ENCODE measurements at places on chromosomes 7 and 10. TPM values are rescaled to one million over a fixed set of nuclear protein-coding genes. Genes with fewer than 3 reads are reported as not detected.

GRCh38 chr7:130379019-130379418 is 1.3 kb upstream of the CPA1 start:
- H3K27ac ChIP-seq, result no peak overlapping the region
- DNase-seq, result peak; percentile 4
- no peaks in the 10 kb centered on the region for H3K4me1 ChIP-seq
- no peak overlapping the region for H3K4me3 ChIP-seq
- H3K36me3 ChIP-seq, result no peaks in the 10 kb centered on the region

DNA sequence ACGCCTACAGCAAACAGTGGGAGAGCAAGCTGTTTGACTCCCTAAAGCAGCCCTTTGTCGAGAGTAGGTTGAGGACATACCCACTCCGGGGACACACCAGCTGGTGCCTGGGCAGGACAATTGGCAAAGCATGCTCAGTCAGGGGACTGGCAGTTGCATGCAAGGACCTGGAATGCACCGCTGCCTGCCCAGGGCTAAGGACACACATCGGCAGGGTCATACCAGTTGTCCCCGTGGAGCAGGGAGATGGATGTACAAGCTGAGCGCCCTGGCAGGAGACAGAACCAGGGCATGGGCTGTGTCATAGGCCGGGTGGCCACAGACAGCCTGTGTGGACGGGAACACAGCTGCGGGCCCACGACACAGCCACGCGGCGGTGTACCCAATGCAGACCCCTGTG is 18.3 kb upstream of the ELN start:
- peaks cover 6% of the 10 kb centered on the region for H3K4me1 ChIP-seq
- H3K27me3 ChIP-seq, result no peaks in the 10 kb centered on the region
- no peak overlapping the region for H3K27ac ChIP-seq
- no peak for DNase-seq
- no peak overlapping the region for H3K4me3 ChIP-seq

GRCh38 chr10:117226813-117227451 is 14.0 kb upstream of the SLC18A2 start:
- H3K27me3 ChIP-seq, result no peaks in the 10 kb centered on the region
- no peaks in the 10 kb centered on the region for H3K4me1 ChIP-seq
- no peaks in the 10 kb centered on the region for H3K36me3 ChIP-seq
- H3K27ac ChIP-seq, result no peak overlapping the region
- H3K4me3 ChIP-seq, result no peak overlapping the region

DNA sequence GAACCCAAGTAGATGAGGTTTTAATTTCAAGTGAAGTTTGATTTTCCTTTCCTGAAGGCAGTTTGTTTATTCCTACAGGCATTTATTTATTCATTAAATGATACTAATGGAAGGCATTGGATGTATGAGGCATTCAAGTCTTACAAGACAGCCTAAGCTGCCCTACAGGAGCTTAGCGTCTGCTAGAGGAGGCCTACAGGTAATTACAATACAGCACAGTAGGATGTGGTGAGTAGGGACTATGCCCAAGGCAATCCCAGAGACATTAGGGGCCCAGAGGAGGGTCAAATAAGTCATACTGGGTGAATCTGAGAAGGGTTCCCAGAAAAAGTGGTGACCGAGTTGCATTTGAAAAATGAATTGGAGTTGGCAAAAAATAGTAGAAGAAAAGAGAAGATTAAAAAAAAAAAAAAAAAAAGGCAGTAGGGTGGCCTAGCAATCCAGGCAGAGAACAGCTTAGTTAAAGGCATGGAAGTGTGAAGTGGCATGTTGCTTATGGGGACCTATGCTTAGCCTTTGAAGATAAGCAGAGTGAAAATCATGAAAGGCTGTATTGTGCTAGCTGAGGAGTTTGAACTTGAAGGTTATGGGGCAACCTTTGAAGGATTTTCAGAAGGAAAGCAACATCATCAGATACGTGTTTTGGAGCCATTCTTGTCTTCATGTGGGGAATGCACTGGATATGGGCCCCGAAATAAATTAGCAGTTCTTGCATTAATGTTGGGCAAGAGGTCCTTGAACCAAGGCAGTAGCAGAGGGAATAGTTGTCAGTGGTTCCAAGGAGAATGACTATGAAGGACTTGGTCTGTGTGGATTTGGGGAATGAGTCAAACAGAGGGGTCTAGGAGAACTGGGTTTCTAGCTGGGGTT is 65.5 kb downstream of the SNX10 start:
- no peak overlapping the region for H3K27ac ChIP-seq
- no peaks in the 10 kb centered on the region for H3K27me3 ChIP-seq
- H3K36me3 ChIP-seq, result no peaks in the 10 kb centered on the region
- no peaks in the 10 kb centered on the region for H3K4me1 ChIP-seq

DNA sequence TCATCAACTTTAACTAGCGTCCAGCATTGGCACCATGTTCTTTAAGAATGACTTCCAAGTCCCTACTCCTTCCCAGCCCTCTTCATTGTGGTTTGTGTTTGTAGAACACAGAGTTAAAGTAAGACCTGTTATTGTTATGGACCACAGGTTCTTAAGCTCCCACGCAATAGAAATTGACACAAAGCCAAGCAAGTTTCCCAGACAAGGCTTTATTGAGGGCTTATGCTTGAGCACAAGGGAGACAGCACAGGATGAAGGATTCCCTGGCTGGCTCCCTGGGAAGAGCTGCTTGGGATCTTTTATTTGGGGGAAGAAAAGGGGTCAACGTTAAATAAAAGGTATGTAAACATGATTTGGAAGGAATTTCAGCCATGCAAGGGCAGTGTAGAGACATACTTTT is 44.3 kb upstream of the PRKCQ start:
- no peaks in the 10 kb centered on the region for H3K36me3 ChIP-seq
- H3K27ac ChIP-seq, result no peak overlapping the region
- DNase-seq, result no peak
- H3K4me3 ChIP-seq, result no peak overlapping the region

DNA sequence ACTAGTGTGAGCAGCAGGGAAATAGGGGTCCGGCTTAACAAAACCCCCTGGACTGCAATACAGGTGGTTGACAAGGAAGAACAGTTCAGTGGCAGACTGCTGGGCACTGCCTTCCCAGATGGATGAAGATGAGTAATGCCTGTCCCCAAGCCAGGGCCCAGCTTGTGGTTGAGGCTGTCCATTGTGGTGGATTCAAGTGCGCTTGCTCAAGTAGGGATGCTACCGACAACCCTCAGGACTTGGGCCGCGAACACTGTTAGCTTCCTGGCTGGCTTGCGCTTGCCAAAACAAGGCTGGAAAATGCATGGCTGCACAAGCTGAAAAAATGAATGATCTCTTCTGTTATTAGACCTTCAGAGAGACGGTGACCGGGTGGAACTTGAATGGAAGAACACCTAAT is 116.1 kb upstream of the ACBD5 start:
- H3K4me1 ChIP-seq, result no peaks in the 10 kb centered on the region
- H3K27ac ChIP-seq, result no peak overlapping the region
- H3K4me3 ChIP-seq, result no peak overlapping the region
- no peak for DNase-seq
- H3K27me3 ChIP-seq, result no peaks in the 10 kb centered on the region

- H3K4me3 ChIP-seq, result no peak overlapping the region
- no peak overlapping the region for H3K27ac ChIP-seq
- no peaks in the 10 kb centered on the region for H3K36me3 ChIP-seq
- peaks cover 24% of the 10 kb centered on the region for H3K4me1 ChIP-seq
- DNase-seq, result no peak
These were observed 6.8 kb upstream of the LAT2 start for GRCh38 chr7:74202841-74203556.

GRCh38 chr10:71569775-71570588 is 149.6 kb downstream of the C10orf105 start:
- H3K4me1 ChIP-seq, result no peaks in the 10 kb centered on the region
- no peaks in the 10 kb centered on the region for H3K36me3 ChIP-seq
- no peak overlapping the region for H3K4me3 ChIP-seq
- no peaks in the 10 kb centered on the region for H3K27me3 ChIP-seq
- no peak overlapping the region for H3K27ac ChIP-seq

GRCh38 chr10:50375745-50376144 is 124.4 kb upstream of the ASAH2 start:
- no peaks in the 10 kb centered on the region for H3K4me1 ChIP-seq
- no peak overlapping the region for H3K4me3 ChIP-seq
- no peak overlapping the region for H3K27ac ChIP-seq
- no peaks in the 10 kb centered on the region for H3K36me3 ChIP-seq

DNA sequence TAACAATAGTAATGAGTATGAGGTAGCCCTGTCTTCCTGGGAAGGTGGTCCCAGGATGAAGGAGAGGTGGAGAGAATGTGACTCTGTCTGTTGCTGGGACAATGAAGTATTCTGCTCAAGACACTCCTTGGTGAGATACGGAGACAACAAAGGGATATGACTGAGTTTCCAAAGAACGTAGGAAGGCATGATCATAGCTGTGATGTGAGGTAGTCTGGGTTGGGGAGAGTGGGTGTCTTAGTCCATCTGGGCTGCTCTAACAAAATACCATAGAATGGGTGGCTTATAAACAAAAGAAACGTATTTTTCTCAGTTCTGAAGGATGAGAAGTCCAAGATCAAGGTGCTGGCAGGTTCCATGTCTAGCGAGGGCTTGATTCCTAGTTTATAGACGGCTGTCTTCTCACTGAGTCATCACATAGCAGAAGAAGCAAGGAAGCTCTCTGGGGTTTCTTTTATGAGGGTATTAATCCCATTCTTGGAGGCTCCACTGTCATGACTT is 84.9 kb upstream of the RHOBTB1 start:
- H3K4me1 ChIP-seq, result no peaks in the 10 kb centered on the region
- no peak overlapping the region for H3K4me3 ChIP-seq
- no peak for DNase-seq
- no peaks in the 10 kb centered on the region for H3K27me3 ChIP-seq
- no peaks in the 10 kb centered on the region for H3K36me3 ChIP-seq

DNA sequence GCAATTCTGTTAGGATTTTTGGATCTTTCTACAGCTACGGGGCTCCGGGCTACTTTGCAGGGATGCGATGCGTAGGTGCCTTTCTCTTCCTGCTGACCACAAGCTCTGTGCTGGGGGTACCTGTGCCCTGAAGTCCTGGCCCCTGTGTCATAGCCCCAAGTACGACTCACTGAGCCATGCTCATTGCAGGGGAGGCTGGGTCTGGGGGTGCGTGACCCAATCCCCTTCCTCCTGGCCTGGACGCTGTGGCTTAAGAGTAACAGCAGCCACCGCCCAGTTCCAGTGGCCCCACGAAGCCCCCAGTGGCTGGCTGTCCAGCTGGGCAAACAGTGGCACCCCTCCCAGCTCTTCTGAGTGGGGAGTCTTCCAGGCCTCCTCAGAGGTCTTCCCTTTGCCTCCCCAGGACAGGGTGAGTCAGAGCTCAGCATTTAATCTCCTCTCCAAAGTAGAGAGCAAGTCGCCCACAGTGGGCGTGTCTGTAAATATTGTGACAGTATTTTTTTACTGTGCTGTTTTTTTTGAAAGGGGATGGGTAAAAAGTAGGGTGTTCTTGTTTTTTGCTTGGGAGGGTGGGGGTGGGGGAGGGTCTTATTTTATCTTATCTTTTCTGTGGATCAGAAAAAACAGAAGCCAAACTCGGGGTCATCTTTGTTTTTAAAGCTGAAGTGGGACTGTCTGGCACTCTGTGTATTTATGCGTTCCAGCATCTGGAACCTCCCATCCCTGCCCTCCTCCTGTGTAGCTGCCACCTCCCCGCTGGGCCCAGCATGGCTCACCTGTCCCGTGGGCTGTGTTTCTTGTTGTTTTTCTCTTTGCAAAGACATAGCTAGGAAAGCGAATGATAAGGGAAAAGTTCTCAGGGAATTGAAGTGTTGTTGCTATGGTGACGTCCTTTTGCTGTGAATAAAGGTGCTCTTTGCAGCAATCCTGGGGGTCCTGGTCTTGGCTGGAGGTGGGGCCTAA is 8.2 kb downstream of the LFNG start:
- H3K27ac ChIP-seq, result peak overlapping the region; percentile 94
- peaks cover 42% of the 10 kb centered on the region for H3K36me3 ChIP-seq
- peaks cover 89% of the 10 kb centered on the region for H3K4me1 ChIP-seq
- peak; percentile 69 for DNase-seq
- no peaks in the 10 kb centered on the region for H3K27me3 ChIP-seq

DNA sequence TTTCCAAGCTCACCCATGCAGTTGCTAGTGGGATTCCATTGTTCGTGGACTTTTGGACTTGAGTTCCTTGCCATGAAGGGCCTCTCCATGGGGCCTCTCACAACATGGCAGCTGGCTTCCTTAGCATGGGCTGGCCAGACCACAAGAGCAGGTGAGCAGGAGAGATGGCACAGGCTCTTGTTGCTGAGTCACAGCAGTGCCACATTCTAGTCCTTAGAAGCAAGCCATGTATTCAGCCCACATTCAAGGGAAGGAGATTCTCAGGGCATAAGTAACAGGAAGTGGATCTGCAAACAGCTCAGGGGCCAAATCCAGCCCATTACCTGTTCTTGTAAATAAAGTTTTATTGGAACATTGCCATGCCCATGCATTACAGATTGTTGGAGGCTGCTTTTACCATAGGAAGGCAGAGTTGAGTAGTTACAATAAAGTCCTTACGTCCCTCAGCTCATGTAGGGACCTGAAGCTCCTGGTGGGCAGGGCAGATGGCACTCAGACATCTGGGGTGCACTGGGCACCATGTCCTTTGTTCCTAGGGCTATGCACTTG is 481.5 kb upstream of the FOXK1 start:
- no peak overlapping the region for H3K4me3 ChIP-seq
- no peak overlapping the region for H3K27ac ChIP-seq
- H3K4me1 ChIP-seq, result no peaks in the 10 kb centered on the region
- H3K36me3 ChIP-seq, result no peaks in the 10 kb centered on the region
- DNase-seq, result no peak
- H3K27me3 ChIP-seq, result no peaks in the 10 kb centered on the region

DNA sequence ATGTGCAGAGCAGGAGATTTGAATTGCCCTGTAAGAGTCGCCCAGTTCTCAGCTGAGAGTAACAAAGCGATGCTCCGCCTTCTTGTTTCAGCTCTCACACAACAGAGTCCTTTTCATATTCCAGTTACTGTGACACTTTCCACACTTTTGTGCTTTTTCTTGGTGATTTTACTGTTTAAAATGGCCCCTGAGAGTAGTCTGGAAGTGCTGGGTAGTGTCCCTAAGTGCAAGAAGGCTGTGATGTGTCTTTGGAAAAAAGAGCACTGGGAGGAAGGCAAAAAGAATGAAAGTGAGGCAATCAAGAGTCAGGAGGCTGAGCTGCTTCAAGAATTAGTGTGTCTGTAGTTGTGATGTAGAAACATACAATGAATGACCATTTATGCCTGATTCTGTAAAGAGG is 201.2 kb upstream of the SEMA3E start:
- no peak overlapping the region for H3K4me3 ChIP-seq
- no peak for DNase-seq
- H3K27me3 ChIP-seq, result no peaks in the 10 kb centered on the region
- no peak overlapping the region for H3K27ac ChIP-seq
- no peaks in the 10 kb centered on the region for H3K36me3 ChIP-seq
- no peaks in the 10 kb centered on the region for H3K4me1 ChIP-seq

The EBF3 gene
- not detected for total RNA-seq

The NXPH1 gene
- not detected for total RNA-seq

The PRKG1 gene
- total RNA-seq, result 0.23 TPM

The C10orf67 gene
- not detected for total RNA-seq

The KAZALD1 gene
- total RNA-seq, result 0.49 TPM

The CNTNAP2 gene
- 1.1 TPM for total RNA-seq

The OGDH gene
- 86.7 TPM for total RNA-seq

The LIPA gene
- 41.0 TPM for total RNA-seq
